ENCODE measurements at places on chromosomes 13 and 19.

DNA sequence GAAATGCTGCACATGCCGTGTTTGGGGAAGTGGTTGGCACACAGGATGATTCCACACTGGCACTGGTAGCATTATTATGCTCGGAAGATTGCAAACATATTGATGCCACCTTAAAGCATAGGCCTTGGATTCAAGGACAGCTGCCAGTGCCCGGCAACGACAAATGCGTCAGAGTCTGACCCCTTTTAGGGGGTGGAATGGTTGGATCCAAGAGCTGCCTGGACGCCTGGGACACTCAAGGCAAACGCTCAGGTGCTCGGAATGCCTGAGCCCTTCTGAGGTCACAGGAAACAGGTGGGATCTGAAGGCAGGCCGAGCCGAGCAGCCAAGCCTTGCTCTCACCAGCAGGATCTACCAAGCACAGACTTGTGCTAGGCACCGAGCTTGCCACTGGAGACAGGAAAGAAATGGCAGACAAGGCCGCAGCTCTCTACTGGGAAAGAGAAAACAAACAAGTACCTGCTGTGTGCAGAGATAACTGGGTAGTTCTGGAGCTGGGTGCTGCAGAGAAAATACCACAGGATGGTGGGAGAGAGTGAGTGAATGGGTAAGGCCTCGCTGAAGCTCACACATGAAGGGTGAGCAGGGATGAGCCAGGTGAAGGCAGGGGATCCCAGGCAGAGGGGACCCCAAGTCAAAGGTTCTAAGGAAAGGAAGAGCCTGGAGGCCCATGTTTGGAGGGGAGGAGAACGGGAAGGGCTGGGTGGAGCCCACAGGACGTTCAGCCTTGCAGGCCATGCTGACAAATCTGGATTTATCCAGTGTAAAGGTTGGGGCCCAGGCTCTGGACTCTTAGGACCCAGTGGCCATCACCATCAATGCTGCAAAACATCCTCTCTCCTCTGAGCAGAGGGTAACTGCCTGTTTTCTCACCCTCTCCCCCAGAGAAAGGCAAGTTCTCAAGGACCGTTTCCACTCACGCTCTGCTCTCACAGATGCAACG is 9.2 kb downstream of the RANBP3 start:
- DNase-seq: no peak

DNA sequence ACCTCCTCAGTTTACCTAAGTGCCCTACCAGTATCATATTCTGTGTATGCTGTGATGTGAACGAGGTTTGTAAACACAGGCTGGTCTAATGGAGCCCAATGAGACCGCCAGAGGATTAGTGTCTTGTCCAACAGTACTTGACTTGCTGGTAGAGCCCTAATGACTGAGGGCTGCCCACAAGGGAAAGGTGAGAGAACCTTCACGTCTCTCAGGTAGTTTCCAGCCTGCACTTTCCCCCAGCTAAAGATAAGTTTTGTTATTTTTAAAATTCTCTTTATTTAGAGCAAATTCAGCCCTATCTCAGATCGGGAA is 498 bp upstream of the RBM26 start:
- DNase-seq: no peak

GRCh38 chr13:48151363-48152161 is 56.7 kb upstream of the MED4 start:
- DNase-seq: no peak

- no peak for DNase-seq
These were observed 6.4 kb upstream of the EPHX3 start for GRCh38 chr19:15238639-15239155.

- no peak for DNase-seq
These were observed 9.8 kb downstream of the PARP4 start for GRCh38 chr13:24502533-24503378.

Measured in right hindlimb (tissue), 1 donor.